Right lobe of liver (tissue), 6 donors: ENCODE measurements at places on chromosomes 3 and 15. TPM values are rescaled to one million over a fixed set of nuclear protein-coding genes. Genes with fewer than 3 reads are reported as not detected.

Gene ALS2CL
- total RNA-seq, result 12.3 TPM

Gene CD96
- 0.90 TPM for total RNA-seq

DNA sequence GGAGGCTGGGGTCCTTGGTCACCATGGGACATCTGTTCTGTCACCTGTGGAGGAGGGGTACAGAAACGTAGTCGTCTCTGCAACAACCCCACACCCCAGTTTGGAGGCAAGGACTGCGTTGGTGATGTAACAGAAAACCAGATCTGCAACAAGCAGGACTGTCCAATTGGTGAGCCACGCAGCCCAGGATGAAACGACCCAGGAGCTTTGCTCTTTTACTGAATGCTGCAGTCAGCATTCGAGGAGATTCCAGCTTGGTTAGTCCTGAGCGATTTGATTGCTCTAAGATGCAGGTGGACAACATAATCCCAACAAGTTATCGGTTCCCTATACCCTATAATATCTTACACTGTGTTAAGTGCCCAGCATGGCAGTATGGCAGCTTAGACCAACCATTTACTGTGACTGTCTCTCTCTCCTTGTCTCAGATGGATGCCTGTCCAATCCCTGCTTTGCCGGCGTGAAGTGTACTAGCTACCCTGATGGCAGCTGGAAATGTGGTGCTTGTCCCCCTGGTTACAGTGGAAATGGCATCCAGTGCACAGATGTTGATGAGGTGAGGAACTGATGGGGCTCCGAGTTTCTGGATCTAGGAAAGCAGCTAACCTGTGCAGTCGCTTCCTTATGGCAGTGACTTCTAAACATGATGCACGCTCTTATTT lies 7.8 kb downstream of the THBS1 start:
- DNase-seq, result no peak

GRCh38 chr15:71231758-71232157 lies 116.5 kb downstream of the THSD4 start:
- no peak for DNase-seq

Gene FGF12
- total RNA-seq, result 0.75 TPM

GRCh38 chr3:103127737-103128136 lies 692.9 kb downstream of the ZPLD1 start:
- DNase-seq, result no peak

Gene FOXB1
- not detected for total RNA-seq

GRCh38 chr3:138943724-138944653 lies 2.9 kb downstream of the FOXL2 start:
- DNase-seq, result no peak

DNA sequence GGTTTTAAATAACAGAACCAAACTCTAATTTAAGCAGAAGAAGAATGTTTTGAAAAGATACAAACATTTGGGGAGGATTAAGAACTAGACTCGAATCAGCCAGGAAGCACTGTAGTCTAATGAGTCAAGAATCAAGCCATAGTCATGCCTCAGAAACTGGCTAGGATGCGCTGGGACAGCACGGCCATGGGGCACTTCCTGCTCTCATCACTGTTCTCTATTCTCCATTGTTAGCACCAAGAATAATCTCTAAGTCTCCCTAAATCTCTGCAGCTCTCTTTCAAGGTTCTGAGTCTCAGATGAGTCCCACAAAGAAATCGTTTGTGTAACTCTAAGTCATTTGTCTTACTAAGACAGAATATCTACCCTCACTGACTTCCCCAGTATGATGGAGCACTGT lies 399.0 kb upstream of the KCNMB2 start:
- DNase-seq, result no peak

Gene USP13
- total RNA-seq, result 6.4 TPM

DNA sequence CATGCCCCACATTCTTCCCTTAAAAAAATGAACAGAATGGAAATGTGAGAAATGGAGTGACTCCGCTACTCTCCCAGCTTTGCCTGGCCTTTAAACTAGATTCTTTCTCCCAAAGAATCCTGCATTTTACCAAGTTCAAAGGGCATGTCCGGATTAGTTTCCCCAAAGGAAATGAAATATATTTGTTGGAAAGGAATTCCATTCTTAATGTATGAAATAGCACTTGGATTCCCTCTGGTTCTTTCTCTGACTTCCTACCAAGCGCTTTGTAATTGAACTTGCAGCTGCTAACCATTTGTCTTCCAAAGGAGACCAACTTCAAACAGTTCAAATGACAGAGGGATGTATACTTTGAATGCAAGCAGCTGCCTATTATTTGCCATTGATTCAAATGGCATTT lies 18.9 kb downstream of the MAP2K1 start:
- no peak for DNase-seq

Gene SH3GL3
- total RNA-seq, result not detected

Gene OIP5
- total RNA-seq, result 0.87 TPM

Gene GTPBP8
- total RNA-seq, result 7.0 TPM

GRCh38 chr3:39707314-39707909 lies 102.0 kb upstream of the MYRIP start:
- DNase-seq, result no peak

DNA sequence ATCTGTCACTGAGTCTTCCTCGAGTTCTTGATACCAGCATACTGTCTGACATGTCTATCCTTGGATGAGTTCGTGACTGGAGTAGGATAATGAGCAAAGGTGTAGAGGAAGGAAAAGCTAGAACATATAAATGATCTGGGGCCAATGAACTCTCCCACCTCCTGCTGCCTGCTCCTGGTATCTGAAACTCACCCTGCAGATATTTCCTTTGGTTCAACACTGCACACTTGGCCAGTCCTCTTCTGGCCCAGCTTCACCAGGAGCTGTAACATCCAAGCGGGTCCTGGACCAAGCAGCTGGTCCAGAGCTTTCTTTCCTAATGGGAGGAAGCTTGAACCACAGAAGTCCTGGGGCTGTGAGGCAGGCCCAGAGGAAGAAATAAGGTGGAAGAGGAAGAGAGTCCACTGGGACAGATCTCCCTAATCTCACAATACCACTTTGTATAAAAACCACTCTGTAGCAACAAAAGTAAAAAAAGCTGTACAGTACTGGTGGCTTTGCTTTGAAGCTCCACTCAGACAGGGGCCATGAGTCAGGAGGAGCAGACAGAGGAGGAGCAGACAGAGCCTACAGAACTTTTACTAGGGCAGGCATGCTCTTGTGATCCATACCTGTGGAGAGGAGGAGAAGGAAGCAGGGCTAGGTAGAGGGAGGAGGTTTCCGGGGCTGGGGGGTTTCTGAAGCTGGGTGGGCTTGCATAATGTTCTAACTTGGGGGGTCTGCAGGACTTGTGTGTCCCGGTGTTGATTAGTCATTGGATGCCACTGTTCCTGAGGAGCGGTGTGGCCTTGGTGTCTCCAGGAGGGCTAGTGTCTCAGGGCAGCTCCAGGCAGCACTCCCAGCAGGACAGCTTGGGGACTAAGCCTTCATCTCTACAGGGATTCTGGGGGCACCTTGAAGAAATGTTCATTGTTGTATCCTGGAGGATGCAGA lies 166.9 kb downstream of the ABHD5 start:
- no peak for DNase-seq

Gene NR2E3
- not detected for total RNA-seq

DNA sequence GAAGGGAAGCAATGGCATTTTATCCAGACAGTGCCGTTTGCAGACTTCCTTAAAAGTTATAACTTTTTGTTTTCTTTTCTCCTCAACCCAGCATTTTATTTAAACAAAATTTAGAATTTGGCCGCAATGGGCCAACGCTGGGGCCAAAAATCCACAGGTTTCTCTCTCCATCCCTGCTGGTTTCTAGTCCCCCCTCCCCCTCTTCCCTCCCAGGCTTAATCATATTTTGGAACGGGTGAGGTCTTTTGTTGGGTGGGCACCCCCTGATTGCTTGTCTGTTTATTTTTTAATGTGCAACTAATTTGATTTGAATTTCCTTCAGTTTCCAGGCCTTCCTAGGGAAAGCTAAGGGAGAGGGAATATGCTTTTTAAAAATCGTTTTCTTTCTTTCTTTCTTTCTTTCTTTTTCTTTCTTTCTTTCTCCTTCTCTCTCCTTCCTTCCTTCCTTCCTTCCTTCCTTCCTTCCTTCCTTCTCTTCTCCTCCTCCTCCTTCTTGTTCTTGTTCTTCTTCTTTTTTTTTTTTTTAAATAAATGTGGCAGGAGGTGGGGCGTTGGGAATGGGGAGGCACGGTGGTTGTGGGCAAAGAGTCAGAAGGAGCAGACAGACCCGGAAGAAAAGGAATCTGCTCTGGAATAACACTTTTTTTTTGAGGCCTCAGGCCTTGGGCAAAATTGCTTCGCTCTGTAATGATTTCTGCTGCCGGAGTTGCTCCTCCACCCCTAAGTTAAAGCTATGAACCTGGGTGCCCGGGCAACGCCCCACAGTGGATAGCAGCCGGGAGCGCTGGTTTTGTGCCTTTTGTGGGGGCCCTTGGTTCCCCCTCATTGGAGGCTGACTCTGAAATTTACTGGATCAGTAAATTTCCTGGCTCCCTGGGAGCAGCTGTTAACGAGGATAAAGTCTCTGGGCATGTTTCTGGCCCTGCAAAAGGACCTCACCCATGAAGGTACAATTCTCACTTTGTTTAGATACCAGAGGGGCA lies 1.9 kb downstream of the FNDC3B start:
- peak; percentile 41 for DNase-seq

Gene POLR2H
- total RNA-seq, result 31.1 TPM

DNA sequence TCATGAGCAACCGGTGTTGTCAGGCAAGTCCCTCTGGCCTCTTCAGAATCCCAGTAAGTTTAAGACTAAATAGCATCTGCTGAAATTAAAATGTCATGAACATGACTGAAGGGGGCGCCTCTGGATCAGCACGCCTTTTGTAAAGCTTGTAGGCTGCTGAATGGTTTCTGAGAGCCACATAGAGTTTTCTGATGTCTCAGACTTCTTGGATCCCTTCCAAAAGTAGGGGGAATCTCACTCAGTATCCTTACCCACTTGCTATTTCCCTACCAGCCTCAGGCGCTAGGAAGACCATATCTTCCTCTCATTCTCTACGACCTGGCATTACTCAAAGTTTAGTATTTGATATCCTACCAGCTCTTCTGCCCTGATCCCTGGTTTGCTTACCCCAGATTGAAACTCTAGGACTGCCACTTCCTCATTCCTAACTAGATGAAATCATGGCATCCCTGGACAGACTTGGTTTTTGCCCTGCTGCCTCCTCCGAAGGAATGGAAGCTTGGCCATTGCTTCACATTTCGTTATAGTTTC lies 62.7 kb upstream of the CD47 start:
- DNase-seq, result no peak

GRCh38 chr3:150733373-150733935 lies 29.5 kb downstream of the SIAH2 start:
- no peak for DNase-seq

DNA sequence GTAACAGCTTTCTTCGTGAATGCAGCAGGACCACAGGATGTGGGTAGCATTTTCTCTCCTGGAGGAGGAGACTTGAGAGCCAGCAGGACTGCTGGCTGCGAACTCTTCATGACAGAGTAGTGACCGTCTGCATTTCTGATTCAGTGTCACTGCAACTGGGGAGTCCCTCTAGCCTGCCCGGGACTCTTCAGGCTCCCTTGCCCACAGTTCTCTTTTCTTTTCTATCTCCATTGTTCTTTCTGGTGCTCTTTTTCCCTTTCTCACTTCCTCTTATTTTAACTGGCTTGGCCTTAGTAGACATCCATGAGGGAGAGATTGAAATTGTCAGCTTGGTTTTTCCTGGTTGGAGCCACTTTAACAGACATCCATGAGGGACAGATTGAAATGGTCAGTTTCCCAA lies 49.9 kb upstream of the P2RY1 start:
- no peak for DNase-seq

GRCh38 chr3:43865887-43866528 lies 175.3 kb downstream of the ABHD5 start:
- DNase-seq, result no peak

GRCh38 chr3:123129532-123129931 lies 62.7 kb downstream of the PDIA5 start:
- DNase-seq, result peak; percentile 52

Gene ANKRD34C
- total RNA-seq, result not detected

Gene CAND2
- total RNA-seq, result 4.4 TPM

GRCh38 chr3:9087831-9088413 lies 124.7 kb upstream of the RAD18 start:
- DNase-seq, result no peak

DNA sequence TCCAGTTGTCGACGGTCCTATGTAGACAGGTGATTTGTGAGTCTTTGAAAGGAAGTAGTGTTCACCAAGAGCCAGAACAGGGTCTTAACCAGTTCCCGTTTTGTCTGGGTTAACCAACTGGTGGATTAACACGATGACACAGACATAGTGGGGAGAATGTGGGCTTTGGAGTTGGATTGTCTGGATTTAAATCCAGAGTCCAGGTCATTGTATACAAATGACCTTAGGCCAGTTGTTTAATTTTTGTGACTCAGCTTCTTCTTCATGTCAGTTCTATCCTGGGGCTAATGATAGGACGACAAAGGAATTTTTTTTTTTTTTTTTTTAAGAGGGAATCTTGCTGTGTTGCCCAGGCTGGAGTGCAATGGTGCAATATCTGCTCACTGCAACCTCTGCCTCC lies 126.7 kb downstream of the LPP start:
- DNase-seq, result no peak

GRCh38 chr3:135324301-135324700 lies 529.2 kb downstream of the EPHB1 start:
- DNase-seq, result no peak

Gene SCN11A
- not detected for total RNA-seq

GRCh38 chr15:63155486-63155885 lies 1.8 kb downstream of the RPS27L start:
- no peak for DNase-seq

DNA sequence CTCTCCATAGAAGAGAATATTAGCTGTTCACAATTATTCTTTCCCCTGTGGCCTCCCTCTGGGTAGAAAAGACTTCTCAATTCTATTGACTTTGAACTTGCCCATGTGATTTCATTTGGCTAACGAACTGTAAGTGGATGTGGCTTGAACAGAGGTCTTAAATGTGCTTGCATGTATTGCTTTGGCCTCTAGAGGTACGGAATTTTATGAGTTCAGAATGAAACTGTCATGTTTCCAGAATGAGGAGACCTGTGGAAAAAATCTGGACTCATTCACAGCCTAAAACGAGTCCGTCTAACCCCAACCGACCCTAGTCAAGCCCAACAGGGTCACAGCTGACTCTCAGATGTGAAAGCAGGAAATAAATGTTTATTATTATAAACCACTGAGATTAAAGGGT lies 596.7 kb upstream of the UBE2E2 start:
- no peak for DNase-seq

- DNase-seq, result no peak
These were observed 210.3 kb downstream of the OPA1 start for GRCh38 chr3:193803288-193803687.

Gene ARRDC4
- total RNA-seq, result 5.0 TPM

Gene ACSBG1
- total RNA-seq, result not detected

Gene MEIS2
- 6.9 TPM for total RNA-seq

Gene PLSCR2
- not detected for total RNA-seq
